ENCODE measurements at places on chromosomes 12 and 14.
A peak's percentile ranks its signal among the peaks of the same experiment; 100 is the strongest.

DNA sequence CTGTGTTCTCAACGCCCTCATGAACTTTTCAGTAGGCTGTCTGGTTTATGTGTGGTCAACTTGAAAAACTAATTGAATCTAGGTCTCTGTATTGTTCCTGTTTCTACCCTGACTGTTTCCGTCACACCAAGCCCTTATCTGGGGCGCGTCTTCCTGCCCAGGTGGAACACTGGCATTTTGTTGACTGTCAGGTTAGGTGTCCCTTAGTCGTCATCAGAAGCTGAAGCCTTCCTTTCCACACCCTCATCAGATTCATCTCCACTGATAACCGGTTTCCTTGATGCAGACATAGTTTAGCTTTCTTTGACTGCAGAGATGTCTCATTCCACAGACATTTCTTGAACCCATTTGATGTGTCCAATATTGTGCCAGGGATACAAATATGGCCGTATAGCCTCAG is 96.5 kb downstream of the DUSP16 start:
- no peak overlapping the region for H3K4me3 ChIP-seq
- no peak for DNase-seq
- H3K27ac ChIP-seq: no peak overlapping the region
- H3K36me3 ChIP-seq: peaks cover 13% of the 10 kb centered on the region
- no peaks in the 10 kb centered on the region for H3K4me1 ChIP-seq
- H3K27me3 ChIP-seq: no peaks in the 10 kb centered on the region

- no peak overlapping the region for H3K4me3 ChIP-seq
- no peak for DNase-seq
- no peaks in the 10 kb centered on the region for H3K4me1 ChIP-seq
- H3K27ac ChIP-seq: no peak overlapping the region
These were observed 572.6 kb upstream of the MDGA2 start for GRCh38 chr14:48247977-48248376.

DNA sequence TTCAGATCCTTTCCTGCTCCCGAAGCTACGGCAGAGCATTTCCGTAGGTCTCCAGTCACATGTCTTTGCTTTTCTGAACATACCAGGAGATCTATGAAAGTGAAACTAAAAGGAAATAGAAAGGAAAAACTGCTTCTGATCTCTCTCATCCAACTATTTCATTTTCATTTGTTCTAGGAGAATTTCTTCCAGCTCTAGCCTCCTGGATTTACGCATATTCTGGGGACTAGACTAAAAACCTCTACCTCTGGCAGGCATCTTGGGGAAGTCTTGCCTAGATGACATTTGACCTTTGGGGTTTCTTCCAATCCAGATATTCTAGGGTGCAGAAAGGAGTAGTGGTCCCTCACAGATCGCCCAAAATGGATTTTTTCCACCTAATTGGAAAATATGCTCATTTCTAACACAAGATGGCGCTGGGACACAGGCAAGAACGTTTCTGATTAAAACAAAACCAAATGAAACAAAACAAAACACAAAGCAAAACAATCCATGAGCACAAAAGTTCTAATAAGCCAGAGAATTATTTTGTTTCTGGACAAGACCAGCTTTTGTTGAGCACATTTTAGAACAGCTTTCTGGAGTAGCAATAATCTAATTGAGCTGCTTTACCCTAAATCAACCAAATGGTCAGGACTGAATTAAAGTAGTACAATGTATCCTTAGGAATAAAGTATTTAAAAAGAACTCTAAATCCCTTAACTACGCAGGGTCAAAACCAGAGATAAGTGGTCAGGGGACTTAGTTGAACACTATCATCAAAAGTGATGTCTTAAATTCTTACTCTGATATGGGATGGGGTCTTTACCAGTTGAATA is 12.3 kb upstream of the PARP11 start:
- no peak for DNase-seq
- peaks cover 2% of the 10 kb centered on the region for H3K4me1 ChIP-seq
- no peaks in the 10 kb centered on the region for H3K36me3 ChIP-seq
- peak overlapping the region; percentile 71 for H3K27ac ChIP-seq
- H3K27me3 ChIP-seq: no peaks in the 10 kb centered on the region
- peak overlapping the region; percentile 58 for H3K4me3 ChIP-seq

GRCh38 chr14:68925373-68925772 is 53.7 kb downstream of the ACTN1 start:
- no peak for DNase-seq
- H3K4me1 ChIP-seq: peaks cover 22% of the 10 kb centered on the region
- no peak overlapping the region for H3K4me3 ChIP-seq
- peaks cover 16% of the 10 kb centered on the region for H3K36me3 ChIP-seq

DNA sequence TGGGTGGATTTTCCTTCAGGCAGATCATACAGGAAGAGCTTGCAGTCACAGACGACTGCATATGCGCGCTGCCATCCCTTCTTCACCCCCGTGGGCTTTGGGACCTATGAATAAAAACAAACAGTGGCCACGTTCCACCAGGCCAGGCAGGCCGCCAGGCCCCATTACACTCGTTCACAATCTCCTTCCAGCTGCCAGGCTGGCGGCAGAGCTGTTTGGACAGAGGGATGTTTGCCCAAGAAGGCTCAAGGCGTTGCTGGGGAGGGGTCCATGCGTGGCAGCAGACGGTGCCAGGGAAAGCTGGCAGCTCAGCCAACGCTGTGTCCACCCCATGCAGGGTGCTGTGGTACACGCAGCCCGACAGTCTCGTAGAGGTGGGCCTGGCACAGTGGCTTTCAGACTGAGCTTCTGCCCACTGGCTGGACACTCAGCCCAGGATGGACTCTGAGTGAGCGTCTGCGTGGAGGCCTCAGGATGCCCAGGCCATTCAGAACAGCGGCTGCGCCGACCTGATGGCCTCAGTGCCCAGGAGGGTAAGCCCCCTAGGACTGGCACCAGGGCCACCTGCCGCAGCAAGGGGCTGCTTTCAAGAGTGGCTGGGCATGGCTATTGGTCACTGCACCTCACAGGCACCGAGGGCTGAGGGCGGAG is 27.5 kb downstream of the AMN start:
- no peaks in the 10 kb centered on the region for H3K27me3 ChIP-seq
- H3K4me3 ChIP-seq: no peak overlapping the region
- no peak for DNase-seq
- no peak overlapping the region for H3K27ac ChIP-seq

GRCh38 chr12:94078138-94078723 is 70.1 kb upstream of the PLXNC1 start:
- DNase-seq: no peak
- H3K4me1 ChIP-seq: peaks cover 23% of the 10 kb centered on the region
- H3K27me3 ChIP-seq: no peaks in the 10 kb centered on the region
- H3K4me3 ChIP-seq: no peak overlapping the region

GRCh38 chr12:52311285-52311648 is 9.9 kb downstream of the KRT83 start:
- no peak overlapping the region for H3K27ac ChIP-seq
- no peak for DNase-seq
- H3K27me3 ChIP-seq: no peaks in the 10 kb centered on the region
- H3K4me1 ChIP-seq: peaks cover 4% of the 10 kb centered on the region
- no peaks in the 10 kb centered on the region for H3K36me3 ChIP-seq
